NK-92 treated with Interleukin-12 subunit alpha and Interleukin-12 subunit beta, amount 100 ng/mL, for 24 hours (cell line): ENCODE measurements at places on chromosomes 13 and 19.

- DNase-seq, result no peak
Measured at GRCh38 chr13:64369121-64369520, 2861.0 kb downstream of the PCDH9 start.

- DNase-seq, result no peak
Measured at GRCh38 chr19:1624458-1624857, 19.2 kb upstream of the UQCR11 start.

- DNase-seq, result no peak
Measured at GRCh38 chr19:9958379-9958821, 22.1 kb upstream of the OLFM2 start.

- peak; percentile 15 for DNase-seq
Measured at GRCh38 chr19:48489608-48490216, 20.5 kb downstream of the CYTH2 start.

- no peak for DNase-seq
Measured at GRCh38 chr13:83498481-83499190, 383.6 kb downstream of the SLITRK1 start.

DNA sequence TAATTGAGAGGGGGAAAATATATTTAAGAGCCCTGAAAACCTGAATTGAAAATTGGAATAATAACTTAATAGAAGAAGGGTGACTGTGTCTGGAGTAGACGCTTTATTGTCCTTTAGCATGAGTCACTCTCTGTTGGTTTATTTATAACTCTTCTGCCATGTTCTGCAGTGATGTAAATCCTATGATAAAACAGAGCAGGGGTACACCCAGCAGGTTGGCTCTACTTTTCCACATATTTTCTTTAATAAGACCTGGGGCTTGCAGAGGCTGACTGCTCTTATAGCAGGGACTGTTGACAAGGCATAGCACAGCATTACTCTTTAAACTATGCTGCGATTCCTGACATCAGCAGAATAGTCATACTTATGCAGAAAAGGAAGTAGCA lies 389.9 kb upstream of the PCDH9 start:
- no peak for DNase-seq

- DNase-seq, result no peak
Measured at GRCh38 chr19:13398780-13399726, 107.2 kb downstream of the CACNA1A start.

DNA sequence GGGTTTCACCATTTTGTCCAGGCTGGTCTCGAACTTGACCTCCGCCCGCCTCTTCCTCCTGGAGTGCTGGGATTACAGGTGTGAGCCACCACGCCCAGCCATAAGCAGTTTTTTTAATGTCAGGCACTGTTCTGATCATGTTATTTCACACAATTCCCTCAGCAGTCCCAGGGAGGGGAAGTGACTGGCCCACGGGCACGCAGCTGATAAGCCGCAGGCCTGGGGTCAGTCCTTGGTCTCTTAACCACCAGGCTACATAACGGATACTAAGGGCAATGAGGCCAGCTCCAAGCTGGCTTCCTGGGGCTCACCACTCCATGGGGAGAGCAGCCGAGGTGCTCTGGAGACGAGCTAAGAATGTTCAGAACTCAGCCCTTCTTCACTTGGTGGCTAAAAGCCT lies 13.5 kb downstream of the BRSK1 start:
- no peak for DNase-seq

- no peak for DNase-seq
Measured at GRCh38 chr13:51211910-51212309, 10.3 kb upstream of the FAM124A start.

GRCh38 chr19:5062799-5063198 lies 93.9 kb downstream of the KDM4B start:
- no peak for DNase-seq

- no peak for DNase-seq
Measured at GRCh38 chr13:107649079-107649478, 566.3 kb downstream of the LIG4 start.

- DNase-seq, result no peak
Measured at GRCh38 chr19:35397064-35397463, 26.2 kb downstream of the GPR42 start.

DNA sequence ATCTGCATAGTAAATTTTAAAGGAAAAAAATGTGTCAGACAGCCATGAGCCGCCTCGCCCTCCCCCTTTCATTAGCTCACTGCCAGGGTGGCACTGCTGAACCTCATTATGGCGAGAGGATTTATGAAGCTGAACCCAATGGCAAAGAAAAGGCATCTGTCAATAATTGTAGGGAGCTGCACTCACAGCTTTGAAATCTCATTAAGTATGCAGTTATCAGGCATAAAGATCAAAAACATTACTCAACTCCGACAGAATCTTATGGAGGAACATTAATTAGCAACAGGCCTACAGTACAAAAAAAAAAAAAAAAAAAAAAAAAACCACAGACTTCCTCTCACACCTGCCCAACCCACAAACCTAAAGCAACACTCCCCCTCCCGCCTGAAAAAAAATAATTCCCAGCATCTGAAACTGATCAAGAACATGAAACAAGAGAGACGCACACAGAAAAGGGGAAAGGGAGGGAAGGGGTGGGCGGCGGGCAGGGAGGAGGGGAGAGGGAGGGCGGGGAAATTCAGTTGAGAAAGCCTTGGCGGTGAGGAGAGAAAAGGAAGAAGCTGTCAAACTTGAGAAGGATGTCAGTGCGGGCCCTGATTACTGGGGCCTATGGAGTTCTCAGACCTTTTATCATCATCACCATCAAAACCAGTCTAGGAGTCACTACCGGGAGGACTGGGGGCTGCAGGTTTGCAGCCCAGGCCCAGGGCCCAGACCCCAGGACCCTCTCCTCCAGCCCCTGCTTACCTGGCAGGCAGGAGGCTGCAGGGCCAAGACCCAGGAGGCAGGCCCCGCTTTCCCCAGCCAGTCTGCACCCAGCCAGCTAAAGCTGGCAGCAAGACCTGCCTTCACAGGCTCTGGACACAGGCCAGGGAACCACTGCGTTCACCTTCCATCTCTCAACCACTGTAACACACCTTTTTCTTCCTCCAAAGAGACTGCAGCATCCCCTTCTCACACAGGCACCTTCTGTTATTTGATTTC lies 8.9 kb downstream of the TSHZ3 start:
- peak; percentile 20 for DNase-seq

GRCh38 chr19:14606627-14607026 lies 23.7 kb downstream of the CLEC17A start:
- no peak for DNase-seq

- DNase-seq, result no peak
Measured at GRCh38 chr13:49629947-49630346, 1.6 kb downstream of the ARL11 start.

- DNase-seq, result no peak
Measured at GRCh38 chr19:46898731-46899130, 37.9 kb downstream of the ARHGAP35 start.

DNA sequence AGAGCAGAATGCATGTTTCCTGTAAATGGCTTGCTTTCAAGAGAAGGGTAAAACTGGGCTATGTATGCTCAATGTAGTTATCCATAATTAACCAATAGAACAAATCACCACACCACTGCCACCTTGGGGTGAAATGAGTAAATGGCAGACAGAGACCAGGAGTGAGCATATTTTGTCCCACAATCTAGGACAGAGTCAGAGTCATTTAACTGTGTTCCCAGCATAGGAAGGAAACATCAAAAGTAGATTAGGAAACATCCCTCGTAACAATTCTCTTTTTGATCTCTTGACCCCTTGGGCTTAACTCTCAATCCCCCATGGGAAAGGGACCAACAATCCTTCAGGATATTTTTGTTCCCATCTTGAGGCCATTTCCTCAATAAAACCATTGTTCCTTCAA lies 224.8 kb downstream of the NHLRC3 start:
- peak; percentile 1 for DNase-seq

DNA sequence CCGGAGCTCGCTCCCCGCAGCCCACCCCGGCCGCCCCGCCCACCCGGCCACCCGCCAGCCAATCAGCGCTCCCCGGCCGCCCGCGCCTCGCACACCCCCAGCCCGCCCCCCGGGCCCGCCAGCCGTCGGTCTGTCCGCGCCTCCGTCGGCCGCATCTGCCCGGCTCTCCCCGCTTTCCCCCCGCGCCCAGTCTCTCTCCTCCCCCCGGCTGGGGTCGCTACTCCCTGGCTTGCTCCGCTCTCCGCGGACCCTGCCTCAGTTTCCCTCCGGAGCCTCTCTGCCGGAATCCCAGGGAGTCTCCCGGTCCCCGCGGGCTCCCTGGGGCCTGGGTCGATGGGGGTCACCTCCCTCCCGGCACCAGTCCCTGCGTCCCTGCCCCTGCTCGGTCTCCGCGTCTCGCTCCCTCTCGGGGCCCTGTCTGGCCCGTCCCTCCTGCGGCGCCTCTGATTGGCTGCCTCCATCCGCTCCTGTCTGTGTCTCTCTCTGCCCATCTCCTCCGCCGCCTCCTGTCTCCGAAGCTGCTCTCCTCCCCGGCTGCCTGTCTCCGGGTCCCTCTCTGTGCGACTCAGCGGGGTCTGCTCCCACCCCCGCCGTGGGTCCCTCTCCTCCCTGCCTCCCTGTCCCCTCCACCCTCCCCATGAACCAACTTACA lies 484 bp downstream of the IL11 start:
- no peak for DNase-seq

GRCh38 chr19:45508417-45508860 lies 1.2 kb downstream of the VASP start:
- DNase-seq, result peak; percentile 49

DNA sequence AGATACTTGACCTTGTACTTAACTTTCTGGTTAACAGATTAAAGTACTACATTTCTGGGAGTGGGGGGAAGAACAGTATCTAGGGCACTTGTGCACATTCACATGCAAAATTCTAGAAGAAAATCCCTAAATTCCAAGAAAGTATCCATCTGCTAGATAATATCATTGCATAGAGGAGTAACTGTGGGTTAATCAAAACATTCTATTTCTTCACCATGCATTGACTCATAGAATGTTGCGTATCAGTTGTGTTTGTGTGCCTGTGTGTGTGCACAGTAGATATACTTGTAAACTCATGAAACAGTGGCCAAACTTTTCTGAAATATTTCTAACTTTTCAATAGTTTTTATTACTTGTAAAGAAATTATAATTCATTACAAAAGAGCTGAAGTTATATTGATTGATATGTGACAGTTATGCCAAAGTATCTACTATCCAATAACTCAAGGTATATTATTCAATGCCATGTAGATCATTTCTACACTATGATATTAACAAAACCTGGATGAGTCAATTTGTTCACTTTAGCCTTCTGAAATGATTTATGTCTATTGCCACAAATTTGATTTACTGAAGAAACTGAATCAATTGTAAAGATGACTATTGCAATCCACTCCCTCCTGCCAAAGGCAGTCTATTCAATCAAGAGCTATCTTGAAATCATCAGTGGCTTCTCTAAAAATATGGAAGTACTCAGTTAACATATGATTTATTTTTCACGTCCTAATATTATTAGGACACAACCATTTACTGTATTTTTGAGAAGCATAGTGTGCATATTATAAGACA lies 756.7 kb upstream of the ARGLU1 start:
- DNase-seq, result no peak

GRCh38 chr13:36885901-36886300 lies 34.1 kb downstream of the SMAD9 start:
- no peak for DNase-seq

GRCh38 chr13:51585696-51586095 lies 1.4 kb downstream of the WDFY2 start:
- no peak for DNase-seq

GRCh38 chr19:40193587-40193849 lies 2.3 kb downstream of the MAP3K10 start:
- no peak for DNase-seq

GRCh38 chr13:47865883-47866282 lies 135.2 kb downstream of the SUCLA2 start:
- no peak for DNase-seq

DNA sequence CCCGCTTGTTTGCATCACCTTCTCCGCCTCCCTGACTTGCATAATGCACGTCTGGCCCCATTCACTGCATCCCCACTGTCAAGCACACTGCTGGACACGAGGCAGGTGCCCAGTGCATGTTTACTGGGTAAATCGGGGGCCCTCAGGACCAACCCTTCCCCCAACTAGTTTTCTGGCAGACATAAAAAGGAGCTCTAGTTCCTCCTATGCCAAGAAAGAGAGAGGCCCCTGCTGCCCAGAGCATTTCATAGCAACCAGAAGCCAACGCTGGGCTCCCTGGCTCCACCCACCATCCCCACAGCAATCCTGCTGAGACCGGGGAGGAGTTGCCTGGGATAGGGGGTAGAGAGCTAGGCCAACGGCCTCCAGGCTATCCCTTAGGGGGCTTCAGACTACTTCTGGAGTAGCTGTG lies 23.2 kb downstream of the ANKRD27 start:
- no peak for DNase-seq

GRCh38 chr19:8973501-8974091 lies 36.6 kb downstream of the MUC16 start:
- no peak for DNase-seq

DNA sequence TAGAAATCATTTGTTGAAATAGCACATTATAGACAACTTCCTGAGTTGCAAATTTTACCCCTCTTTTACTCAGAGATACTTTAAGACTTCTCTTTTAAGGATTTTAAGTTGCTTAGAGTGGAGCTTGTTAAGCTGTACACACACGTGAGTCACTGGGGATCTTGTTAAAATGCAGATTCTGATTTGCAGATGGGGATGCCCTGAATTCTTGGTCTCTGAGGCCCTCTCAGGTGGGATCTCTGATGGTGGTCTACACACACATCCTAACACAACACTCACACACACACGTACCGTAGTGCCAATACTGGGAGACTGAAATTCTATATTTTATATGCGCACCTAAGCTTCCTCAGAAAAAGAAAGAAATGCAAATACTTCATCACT lies 788.3 kb downstream of the UQCRFS1 start:
- no peak for DNase-seq

- DNase-seq, result no peak
Measured at GRCh38 chr13:88925954-88926353, 1254.8 kb downstream of the SLITRK5 start.

DNA sequence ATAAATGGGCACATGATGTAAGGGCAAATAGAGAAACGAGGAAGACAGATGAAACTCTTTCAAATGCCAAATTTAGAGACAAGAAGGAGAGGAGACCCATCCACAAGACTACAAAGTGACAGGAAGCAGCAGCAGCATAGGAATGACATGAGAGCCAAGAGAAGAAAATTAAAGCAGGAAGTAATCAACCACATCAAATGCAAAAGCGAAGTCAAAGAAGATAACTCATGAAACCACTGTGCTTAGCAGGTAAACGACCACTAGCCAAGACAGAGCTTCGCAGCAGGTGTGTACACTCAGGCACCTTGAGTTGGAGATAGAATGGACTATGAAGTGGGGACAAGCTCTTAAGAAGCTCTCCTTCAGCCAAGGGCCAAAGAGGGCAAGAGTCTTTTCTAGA lies 64.1 kb downstream of the KLF12 start:
- no peak for DNase-seq
